PC-3 (cell line): ENCODE measurements at places on chromosomes 4 and X. TPM values are rescaled to one million over a fixed set of nuclear protein-coding genes. Genes with fewer than 3 reads are reported as not detected.

Gene CENPI
- 28.9 and 34.7 TPM in 2 replicates for total RNA-seq

DNA sequence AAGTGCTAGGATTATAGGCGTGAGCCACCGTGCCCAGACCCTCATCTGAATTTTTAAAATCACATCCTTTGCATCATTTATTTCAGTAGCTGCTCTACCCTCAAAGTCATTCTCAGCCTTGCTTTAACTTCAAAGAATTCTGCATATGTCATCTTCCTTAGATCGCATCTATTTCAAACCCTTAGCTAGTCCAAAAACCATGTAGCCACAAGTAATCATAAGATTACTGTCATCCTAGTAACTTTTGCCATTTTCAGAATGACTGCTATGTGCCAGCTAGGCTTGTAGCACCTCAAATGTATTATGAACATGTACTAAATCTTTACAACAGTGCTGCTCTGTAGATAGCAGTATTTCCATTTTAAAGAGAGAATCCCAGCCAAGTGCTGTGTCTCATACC, 45.5 kb upstream of the KLF3 start:
- H3K4me1 ChIP-seq = peaks cover 23% of the 10 kb centered on the region
- no peak overlapping the region for H3K4me3 ChIP-seq
- no peak overlapping the region for H3K27ac ChIP-seq

Gene SUPT20HL2
- total RNA-seq = not detected in 2 replicates

DNA sequence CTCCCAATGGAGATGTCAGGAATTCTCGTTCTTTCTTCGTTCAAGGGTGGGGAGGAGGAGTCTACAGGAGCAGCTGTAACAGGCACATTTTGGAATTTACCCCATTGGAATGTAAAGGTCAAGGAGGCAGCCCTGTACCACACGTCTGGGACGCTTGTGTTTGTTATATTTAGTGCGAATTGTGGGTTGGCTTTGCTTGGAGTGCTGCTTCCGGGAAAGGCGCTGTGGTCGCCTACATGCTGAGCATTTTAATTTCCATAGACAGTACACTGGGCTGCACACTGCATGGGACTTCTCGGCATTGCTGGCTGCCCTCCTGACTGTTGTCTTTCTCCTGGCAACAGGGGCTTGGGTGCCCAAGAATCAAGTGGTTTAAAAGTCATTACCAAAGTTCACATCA, 12.8 kb downstream of the GYG2 start:
- no peaks in the 10 kb centered on the region for H3K27me3 ChIP-seq
- DNase-seq = no peak
- H3K4me3 ChIP-seq = no peak overlapping the region
- H3K4me1 ChIP-seq = no peaks in the 10 kb centered on the region
- no peak overlapping the region for H3K27ac ChIP-seq
- no peaks in the 10 kb centered on the region for H3K36me3 ChIP-seq
